ENCODE measurements at places on chromosomes 3 and 15.

DNA sequence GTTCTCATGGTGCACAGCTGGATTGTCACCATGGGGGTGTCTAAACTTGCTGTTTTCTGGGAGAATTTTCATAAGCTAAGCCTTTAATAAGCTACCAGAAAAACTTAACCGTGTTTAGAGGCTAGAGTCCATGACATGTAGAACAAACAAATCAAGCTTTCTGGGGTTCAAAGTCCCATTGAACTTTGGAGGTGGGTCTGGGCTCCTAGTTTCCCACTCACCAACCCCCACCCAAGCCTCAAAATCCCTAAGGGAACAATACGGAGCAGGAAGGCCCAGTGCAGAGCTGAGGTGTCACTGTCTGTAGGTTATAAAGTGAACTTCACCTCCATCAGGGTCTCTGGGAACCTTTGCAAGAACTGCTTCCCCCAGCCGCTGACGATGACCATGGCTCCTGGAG is 25.5 kb downstream of the RTP1 start:
- DNase-seq, result no peak

DNA sequence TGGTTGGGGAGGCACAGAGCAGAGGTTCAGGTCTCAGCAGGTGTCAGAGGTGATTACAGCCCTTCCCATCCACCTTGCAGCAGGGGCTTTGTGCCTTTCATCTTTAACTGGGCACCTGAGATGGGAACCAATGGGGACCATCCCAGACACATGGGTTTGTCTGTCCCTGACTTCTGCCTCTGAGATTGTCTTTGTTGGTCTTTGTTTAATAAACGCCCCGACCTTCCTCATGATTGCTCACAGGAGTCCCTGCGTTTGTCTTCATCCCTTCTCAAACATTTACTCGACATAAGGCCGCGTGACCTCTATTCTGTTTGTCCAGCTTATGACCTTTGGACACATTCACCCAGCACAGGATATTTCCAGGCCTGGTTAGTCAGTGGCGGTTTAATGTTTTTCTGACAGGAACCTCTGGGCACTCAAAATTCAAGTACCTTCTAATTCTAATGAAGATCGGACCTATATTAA is 5.9 kb downstream of the ZSCAN2 start:
- no peak for DNase-seq

DNA sequence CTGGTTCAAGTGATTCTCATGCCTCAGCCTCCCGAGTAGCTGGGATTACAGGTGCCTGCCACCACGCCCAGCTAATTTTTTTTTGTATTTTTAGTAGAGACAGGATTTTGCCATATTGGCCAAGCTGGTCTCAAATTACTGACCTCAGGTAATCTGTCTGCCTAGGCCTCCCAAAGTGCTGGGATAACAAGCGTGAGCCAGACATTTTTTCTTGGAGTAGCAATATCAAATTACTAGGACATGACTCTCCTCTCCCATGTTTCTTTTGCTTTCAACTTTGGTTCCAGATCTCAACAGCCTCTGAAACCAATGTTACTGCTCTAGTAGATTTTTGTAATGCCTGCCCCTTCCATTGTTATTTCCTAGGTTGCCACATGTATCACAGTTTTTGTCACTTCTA is 462.0 kb downstream of the GBE1 start:
- no peak for DNase-seq

DNA sequence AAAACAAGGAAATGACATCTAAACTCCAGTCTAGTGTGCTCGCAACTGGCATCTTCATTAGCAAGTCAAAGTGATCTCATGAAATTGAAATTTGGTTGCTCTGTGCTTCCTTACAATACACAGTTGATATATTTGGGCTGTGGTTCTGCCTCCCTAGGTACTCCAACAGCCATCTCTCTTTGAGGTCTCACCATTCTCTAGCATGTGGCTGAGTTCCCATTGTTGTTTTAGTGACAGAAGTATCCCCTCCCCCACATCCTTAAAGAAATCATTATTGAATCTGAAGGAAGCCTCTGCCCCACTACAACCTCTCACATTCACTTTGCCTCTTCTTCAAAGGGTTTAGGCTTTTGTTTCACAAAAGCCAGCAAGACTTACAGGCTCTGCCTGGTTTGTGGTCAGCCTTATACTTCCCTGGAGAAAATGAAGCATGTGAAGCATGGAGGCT is 516.5 kb downstream of the NLGN1 start:
- no peak for DNase-seq

GRCh38 chr3:185042312-185043050 is 110.4 kb downstream of the C3orf70 start:
- DNase-seq, result no peak
